ENCODE measurements at places on chromosomes 3 and 15.

DNA sequence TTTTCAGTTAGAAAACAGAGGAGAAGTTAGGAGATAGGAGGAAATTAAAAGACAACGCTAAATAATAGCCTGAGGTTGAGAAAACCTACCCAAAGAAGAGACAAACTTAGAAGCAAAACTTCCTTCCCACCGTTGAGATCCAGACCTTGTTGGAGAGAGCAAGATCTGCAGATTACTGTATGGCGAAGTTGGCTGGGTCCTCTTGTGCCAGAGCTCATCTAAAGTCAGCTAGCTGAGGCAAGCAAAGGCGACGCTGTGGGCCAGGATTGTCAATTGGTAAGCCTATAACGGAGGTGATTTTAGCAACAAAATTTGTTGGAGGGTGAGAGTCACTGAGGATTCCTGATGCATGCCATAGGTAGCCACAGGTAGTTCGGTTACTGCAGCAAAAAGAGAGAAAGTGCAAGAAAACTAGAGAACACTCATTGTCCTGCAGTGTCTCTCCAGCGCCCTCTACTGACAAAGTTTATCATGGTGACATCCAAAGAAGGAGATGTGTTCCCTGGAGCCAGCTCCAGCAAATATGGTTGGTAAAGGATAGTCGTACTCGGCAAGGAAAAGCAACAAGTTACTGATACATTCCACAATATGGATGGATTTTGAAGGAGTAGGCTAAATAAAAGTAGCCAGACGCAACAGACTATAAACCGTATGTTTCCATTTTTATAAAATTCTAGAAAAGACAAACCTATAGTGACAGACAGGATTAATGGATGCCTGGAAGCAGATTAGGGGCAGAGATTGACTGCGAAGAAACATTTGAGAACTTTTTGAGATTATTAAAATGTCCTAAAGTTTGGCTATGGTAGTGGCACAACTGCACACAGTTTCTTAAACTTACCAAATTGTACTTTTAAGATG, 9.8 kb upstream of the OR5K4 start:
- DNase-seq, result peak; percentile 20

DNA sequence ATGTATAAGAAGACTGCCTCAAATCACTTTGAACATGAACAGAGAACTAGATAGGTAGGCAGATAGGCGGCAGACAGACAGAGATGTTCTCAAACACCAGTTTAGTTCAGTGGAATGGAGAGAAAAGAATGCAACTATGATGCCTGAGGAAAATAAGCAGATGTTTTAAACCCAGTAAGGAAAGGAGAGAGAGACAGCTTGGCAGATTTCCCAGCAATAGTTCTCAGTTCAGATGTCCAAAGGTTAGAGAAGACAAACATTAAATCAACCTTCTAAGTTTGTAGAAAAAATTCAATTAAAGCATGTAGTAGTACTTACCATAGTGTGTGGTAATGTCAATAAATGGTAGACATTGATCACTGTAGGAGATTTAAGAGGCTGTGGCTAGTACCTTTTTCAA, 209.6 kb upstream of the PFN2 start:
- no peak for DNase-seq

DNA sequence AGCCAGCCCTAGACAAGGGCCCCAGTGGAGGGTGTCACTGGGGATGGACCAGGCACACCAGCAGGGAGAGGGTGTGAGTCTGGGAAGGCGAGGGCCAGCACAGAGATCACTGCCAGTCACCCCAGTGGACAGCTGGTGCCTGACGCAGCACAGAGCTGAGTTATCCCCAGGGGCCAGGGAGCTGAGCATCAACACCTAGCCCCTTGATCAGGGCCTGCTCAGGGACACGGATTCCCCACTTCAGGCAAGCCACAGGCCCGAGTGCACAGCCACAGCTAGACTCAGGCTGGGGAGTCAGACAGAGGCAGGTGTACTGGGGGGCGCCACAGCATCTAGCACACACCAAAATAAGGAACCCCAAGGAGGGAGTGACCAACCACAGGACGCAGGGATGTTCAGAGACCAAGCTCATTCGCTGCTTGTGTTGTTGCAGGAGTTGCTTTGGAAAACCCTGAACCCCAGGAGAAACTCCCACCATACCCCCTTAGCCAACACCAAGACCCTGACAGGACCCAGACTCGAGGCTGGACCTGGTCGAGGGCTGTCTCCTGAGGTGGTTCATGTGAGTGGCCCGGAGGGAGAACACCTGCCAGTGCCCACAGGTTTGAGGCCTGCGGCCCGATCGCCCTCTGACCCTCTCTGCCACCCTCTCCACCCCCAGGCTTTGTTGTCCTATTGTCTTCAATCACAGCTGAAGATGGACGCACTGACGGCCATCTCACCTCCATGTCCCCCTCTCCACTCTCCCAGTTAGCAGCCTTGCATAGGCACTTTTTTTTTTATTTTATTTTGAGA, 146.8 kb downstream of the TPRA1 start:
- no peak for DNase-seq

DNA sequence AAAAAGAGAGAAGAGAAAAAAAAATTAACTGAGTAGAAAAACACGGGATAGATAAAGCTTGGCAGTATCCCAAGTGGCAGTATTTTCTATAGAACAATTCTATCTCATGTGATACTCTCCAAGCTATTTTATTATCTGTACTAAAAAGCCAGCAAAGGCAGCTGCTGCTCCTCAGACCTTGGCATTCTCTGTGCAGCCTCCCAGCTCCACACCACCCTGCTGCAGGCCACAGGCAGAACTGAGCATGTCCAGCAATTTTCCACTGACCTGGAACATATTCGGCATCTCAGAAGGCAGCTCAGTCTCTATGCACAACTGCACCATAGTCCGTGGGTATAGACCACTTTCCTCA, 1161.4 kb downstream of the IGSF11 start:
- DNase-seq, result no peak

DNA sequence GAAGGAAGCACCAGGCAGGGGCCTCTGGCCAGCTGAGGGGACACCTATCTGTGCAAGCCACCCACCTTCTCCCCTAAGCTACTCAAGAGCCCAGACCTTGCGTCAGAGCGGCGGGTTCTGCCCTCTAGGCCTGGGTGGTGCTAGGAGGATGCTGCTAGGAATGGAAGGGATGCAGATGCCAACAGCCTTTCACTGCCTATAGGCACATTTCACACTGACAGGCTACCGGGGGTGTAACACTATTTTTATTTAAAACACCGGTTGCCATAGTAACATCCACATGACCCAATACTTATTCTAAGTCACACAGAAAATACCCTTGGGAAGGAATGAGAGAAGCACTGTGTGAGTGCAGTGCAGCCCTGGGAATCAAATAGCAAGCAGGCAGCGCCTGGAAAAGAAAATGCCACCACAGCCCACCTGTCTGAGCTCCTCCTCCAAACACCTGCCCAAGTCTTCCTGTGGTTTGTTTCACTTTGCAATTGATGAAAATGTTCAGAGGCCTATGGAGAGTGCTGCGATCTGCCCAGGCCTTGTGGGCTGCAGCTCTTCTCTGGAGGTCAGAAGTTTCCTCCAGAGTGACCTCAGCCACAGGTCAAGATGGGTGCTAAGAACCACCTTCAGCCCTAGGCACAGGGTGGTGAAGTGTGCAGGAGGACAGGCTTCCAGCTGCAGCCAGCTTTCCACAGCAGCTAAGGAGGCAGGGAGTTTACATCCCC, 113.5 kb upstream of the TOPAZ1 start:
- no peak for DNase-seq

- peak; percentile 23 for DNase-seq
Measured at GRCh38 chr3:13040361-13041074, 32.7 kb downstream of the IQSEC1 start.

DNA sequence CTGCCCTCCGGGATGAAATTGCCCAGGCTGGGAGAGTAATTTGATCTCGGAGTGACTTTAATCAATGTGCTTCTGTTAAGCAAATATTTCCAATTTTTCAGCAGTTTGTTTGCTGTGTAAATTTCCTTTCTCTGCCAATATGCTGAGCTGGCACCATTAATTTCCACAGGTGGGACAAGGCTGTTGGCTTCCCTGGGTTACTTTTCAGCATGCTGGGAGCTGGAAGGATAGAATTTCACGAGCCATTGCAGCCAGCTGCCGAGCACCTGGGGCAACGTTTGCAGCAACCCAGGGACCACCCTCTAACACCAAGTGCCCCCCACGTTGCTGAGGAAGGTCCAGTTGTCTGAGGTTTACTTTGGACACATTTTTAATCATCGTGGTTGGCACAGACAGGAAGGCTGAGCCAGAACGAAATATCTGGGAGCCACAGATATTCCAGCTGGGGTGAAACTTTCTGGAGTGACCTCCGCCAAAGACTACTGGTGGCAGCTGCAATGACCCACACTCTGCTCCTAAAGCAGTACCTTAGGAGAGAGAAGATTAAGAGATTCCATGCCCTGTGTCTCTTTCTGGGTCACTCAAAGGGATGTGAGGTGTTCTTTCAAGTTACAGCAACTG, 293.3 kb upstream of the RGMA start:
- no peak for DNase-seq

All from activated CD4-positive, alpha-beta T cell treated with anti-CD3 and anti-CD28 coated beads, Interleukin-2, amount 50 U/mL, for 48 hours (primary cell).